ENCODE measurements at places on chromosomes 7 and 10.

GRCh38 chr10:79331226-79331625 is 16.0 kb upstream of the PPIF start:
- DNase-seq = peak; percentile 13

DNA sequence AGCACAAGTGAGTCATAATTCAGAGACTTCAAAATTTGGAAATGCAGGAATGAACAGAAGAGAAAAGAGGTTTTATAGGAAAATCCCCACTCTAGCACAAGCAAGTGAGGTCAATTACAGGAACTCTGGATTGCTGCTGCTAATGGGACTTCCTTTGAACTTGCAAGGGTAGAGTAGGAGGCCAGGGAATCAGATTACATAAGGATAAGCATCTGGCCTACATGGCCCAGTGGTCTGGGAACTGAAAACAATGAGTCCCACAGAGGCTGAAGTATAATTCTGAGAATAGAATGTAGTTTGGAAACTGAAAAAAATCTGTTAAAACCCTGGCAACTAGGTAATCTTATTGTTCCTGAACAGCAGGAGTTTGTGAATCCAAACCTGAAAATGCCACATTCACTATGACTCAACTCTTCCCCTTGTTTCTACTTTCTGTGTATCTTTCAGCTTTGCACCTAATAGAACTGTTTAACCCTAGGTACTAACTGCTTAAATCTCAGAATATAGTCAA is 66.5 kb downstream of the CTNNA3 start:
- no peak for DNase-seq

DNA sequence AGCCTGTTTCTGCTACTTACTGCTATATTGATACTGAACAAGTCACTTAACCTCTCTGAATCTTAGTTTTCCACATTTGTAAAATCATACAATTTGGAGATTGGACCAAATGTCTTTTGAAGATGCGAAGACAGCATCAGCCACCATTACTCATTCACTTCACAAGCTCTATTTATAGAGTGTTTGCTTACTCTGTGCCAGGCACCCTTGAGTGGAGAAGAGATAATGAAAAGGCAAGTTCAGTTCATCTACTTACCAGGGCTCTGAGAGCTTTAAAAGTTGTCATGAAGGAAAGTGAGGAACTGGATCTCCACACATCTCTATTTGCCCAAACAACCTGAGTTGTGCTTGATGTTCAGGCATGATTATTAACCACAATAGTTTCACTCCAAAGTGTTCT is 277.5 kb downstream of the CSTF2T start:
- no peak for DNase-seq

DNA sequence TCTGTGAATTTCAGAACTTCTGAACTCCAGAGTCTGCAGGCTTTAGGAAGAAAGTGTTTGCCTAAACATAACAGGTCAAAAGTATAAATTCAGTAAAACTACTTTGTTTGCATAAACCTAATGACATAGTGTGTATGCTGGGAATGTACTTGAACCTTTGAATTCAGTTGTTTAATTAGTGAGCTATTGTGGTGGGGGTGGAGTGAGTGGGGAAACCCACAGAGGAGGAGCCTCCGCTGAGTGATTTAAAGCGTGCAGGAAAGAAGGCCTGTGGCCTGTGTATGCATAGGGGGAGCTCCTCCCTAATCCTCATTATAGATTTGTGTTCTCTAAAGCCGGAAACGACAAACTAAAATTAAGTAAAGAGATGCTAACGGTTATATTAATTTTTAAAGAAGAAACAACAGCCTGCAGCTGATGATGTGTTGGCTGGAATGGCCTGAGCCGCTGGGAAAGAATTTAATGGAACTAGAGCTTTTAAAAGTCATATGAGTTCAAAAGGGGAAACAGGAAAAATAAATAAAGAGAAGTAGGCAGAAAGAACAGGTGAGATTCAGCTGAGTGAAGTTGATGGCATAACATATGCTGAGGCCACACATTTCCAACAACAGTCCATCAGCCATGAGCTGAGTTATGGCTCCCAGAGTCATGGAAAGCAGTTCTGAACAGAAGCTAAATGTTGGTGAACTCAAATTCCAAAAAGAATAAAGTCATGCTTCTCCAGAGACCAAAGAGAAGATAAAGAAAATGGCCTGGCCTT is 595.0 kb downstream of the GRM8 start:
- DNase-seq = no peak
